ENCODE measurements at places on chromosomes 3 and 15.
A peak's percentile ranks its signal among the peaks of the same experiment; 100 is the strongest.

DNA sequence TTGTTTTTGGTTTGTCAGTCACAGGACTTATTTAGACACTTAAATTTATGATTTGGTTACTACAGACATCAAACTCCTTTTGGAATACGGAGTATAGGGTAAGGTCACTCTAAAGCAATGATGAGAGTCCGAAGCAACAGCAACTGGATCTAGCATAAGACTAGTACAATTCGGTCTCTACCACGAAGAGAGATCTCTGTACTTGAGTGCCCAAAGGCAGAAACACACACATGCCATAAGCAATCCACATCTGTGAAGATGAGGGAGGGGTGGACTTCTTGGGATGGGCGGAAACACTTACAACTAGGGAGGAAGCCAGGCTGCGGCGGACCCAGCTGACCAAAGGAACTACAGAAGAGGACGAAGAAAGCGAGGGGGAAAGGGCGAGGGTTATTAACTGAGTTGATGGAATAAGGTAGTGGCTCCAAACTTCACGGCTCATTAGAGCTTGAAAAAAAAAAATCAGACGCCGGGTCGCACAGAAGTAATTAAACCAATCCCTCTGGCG lies 595 bp downstream of the DPH6 start:
- DNase-seq, result no peak

DNA sequence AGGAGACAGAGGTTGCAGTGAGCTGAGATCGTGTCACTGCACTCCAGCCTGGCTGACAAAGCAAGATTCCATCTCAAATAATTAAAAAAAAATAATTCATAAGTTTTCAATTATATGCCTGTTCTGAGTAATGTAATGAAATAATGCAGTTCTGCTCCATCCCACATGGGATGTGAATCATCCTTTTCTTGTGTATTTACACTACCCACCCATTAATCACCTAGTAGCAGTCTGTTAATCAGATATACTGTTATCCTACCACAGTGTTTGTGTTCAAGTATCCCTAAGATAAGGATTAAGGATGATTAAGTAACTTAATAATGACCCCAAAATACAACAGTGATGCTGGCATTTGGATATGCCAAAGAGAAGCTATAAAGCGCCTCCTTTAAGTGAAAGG lies 38.8 kb downstream of the PIGB start:
- no peak for DNase-seq

DNA sequence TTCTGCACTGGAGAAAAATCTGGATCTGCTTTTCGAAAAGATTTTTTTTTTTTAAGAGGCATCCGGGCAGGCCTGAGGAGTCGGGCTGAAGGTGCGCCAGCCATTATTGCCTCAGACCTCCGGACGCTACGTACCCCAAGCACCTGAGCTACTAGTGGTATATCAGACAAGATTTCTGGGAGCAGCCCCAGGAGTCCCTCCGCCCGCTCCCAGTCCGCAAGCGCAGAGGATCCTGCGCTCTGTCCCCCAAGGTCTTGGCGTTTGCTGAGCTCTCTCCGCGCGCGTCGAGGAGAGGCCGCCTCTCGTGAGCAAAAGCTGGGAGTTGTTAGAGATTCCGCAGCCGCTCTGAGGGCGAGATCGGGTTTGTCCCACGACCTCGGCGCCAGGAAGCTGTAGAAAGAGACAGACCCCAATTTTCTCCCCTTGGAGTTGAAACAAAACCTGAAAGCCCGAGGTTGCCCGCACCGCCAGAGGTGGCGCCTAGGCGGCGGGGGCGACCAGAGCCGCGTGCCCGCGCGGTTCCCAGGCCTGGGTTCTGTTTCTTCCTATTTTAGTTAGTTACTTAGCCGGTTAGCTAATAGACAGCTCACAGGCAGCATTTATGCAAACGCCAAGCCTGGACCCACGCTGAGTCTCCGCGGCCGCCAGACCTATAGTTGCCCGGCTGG lies 72.5 kb upstream of the POLG start:
- no peak for DNase-seq

DNA sequence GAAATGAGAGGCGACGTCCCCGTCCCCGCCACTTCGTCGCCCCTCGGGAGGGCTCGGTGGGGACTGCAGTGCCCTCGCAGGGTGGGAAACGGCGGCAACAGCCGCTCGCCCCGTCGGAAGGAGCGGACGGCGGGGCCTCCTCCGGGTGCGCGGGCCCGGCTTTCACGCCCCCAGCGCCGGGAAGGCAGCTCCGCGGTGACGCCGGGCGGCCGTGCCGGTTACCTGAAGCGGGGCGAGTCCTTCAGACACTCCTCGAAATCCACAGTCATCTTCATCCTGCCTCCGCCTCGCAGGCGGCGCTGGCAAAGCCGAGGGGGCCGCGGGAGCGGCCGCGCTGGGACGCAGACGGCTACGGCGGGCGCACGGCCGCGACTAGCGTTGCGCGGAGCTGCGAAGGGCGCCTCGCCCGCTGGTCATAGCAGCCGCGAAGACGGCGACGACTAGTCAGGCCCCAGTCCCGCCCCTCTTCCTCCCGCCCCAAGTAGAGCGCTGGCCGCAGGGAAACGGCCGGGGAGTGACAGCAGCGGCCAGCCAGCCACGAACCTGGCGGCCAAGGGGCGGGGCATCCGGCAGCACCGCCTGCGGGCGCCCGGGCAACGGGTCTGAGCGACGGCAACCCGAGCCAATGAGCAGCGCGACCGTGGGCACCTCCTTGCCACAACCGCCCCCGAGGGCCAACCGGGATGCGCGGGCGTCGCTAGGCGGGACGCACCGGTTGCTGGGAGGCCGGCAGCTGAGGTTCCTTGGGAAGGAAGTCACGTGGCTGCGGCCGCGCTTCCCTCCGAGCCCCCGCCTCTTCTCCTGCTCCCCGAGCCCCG lies at the start of gene ACAP2:
Gene ACAP2 (minus strand): TSS at position 448 of the 818 bp plus-strand sequence. CDS start 173 bp downstream, at position 275.
- DNase-seq, result peak; percentile 99

DNA sequence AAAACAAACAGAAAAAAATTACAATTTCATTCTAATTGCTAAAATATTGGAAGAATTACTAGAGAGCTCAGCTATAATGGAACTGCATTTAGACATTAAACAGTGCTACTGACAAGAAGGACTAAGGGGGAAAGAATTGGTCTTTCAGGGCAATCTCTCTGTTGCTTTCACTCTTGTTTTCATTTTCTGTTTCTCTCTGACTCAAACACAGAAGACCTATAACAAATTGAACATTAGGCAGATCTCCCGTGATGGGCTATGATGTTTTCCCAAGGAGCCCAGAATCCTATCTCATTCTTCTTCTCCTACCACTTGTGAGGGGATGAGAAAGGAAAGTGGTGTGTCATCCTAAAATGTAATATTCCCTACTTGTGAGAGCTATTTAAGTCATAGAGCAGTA lies 358.0 kb upstream of the TGFBR2 start:
- no peak for DNase-seq

DNA sequence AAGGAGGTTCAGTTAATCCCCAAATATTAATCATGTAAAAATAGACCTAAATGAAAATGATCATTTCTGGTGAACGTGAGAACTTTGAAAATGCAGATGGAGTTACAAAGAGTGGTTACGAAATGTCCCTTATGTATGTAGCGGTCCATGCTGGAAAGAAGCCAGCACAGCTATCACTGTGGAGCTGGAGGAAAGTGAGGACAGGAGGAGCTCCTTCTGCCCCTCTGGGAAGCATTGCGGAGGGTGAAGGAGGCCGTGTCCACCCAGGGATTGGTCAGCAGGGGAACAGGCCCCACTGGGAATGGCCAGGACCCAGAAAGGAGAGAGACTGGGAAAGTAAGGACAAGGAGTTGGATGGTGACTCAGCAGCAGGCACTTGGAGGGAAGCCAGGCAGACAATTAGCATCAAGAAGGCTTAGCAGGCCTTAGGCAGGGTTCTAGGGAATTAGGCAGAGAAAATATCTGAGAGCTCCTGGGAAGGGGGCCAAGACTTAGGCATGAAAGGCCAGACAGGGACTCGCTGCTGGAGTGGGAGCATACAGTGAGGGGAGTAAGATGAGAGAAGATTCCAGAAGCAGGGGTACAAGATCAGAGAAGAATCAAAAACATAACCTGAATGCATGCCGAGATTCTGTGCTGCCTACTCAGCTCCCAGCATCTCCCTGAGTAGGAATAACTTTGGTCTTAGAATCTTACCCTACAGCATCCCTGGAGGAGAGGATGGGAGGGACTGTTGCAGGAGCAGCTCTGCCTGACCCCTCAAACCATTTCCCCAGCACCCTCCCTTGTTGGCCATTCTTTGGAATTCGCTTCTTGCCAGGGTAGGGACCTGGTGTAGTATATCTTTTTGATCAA lies 171.0 kb upstream of the UMPS start:
- no peak for DNase-seq

GRCh38 chr3:29972320-29972993 lies 633.9 kb upstream of the TGFBR2 start:
- no peak for DNase-seq

GRCh38 chr15:69476704-69477473 lies 24.3 kb downstream of the RPLP1 start:
- DNase-seq, result no peak

DNA sequence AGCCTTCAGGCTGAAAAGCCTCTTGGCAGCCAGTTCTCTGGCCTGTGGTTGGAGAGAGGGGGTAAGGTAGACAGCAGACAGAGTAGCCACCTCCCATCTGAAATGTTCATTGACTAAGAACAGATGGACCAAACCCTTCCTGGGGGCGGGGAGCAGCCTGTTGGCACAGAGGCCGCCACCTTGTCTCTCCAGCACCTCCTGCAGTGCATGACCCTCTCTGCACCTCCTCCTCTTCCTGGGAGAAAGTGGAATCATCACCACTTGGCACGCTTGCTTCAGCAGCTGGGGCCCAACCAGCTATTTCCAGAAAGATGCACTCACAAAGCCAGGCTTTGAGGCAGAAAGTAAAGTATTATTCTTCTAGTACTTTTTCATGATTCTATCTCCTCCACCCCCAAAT lies 313.4 kb upstream of the CHRM5 start:
- DNase-seq, result no peak

DNA sequence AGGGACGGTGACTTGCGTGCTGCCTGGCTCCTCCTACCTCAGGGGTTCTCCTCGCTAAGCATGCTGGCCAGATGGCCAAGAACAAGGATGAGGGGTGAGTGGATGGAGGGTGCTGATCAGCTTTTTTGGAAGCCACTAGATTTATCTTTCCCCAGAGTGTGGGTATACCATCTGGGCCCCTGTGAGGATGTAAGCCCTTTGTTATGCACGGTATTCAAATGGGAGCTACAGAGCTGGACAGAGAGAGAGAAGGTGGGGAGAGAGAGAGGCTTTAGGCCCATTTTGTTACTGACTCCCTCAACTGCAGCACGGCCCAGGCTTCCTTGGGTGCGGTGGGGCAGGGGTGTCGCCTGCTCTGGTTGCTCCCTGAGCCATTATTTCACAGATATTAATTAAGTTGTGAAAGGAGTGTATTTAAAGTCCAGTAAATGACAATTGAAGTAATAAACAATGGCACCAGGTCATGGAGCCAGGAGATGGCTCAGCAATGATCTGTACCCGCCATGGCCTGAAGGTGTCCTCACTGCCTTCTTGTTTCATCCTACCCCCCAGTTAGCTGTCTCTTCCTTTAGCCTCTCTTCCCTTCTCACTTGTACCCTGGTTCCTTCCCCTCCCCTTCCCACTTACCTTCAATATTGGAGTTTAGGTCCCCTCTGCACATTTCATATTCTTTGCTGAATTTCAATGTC lies 158.0 kb downstream of the CLSTN2 start:
- DNase-seq, result no peak

GRCh38 chr3:58574106-58574505 lies 3.1 kb downstream of the FAM107A start:
- DNase-seq, result no peak

GRCh38 chr15:101315736-101316135 lies 20.7 kb upstream of the SNRPA1 start:
- no peak for DNase-seq

GRCh38 chr3:117261983-117262421 lies 552.4 kb downstream of the TUSC7 start:
- DNase-seq, result no peak

DNA sequence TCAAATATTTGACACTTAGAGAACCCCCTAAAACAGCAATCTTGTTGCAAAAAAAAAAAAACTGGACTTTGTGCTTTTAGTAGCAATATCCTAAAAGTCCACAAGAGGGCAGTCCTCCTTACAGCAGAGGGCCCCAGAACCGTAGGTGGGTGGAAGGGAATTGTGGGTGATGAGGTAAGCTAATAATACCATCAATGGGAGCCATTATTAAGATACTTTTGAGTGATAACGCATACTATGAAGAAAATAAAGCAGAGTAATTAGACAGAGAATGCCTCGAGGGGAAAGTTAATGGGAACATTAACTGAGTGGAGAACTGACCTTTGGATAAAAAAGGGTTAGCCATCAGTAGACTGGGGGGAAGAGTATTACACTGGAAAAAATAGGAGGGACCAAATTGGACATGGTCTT lies 229.9 kb downstream of the THRB start:
- no peak for DNase-seq

DNA sequence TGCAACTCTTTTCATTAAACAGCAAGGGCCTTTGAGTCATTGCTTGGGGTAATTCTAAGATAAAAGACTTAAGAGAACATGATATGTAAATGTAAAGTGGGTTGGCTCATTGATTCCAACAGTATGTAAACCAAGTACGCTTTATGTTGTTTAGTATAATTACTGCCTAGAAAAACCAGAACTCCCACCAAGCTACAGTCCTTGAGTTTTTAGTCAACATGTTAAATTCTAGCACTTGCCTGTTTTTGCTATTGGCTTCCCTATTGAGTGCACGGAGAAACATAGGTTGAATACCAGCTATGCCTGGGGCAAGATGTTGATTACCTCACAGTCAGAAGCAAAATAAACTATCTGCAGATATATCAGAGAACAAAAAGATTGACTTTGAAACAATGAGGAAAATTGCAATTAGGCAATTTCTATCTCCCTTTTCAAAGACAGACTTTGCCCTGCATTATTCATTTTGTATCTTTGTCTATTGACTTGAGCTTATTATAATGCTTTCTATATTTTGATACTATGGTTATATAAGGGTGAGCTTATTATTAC lies 179.3 kb downstream of the ZPLD1 start:
- DNase-seq, result no peak

GRCh38 chr3:58104712-58105111 lies 96.5 kb downstream of the FLNB start:
- no peak for DNase-seq

GRCh38 chr3:50254577-50255250 lies 14.2 kb upstream of the SEMA3B start:
- no peak for DNase-seq

- DNase-seq, result no peak
These were observed 1.1 kb upstream of the NPHP3 start for GRCh38 chr3:132723024-132723950.

GRCh38 chr3:17579289-17580031 lies 163.0 kb downstream of the TBC1D5 start:
- DNase-seq, result no peak

DNA sequence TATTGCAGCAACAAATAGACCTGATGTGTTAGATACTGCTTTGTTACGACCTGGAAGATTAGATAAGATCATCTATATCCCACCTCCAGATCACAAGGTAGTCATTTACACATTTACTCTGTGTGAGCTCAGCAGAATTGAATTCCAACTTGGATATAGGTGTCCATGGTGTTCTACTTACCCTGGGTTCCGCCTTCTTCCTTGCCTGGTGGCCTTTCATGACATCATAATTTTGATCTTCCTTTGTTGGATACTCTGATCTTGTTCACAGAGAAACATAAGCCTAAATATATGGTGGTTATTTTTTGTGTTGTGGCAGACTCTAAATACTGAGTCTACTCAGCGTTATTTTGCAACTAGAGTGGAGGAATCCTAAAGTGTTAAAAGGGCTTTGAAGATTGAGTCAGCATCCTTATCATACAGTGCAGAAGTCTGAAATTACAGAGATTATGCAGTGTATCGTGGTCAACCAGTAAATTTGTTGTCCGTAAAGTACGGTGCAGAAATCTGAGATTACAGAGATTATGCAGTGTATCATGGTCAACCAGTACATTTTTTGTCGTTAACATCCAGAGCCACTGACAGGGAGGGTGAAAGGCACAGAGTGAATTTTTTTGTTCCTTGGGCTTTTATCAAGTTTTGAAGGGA lies 39.1 kb upstream of the GATM start:
- no peak for DNase-seq
